NCI-H2029 (cell line): ENCODE measurements at places on chromosomes 7 and 10.

DNA sequence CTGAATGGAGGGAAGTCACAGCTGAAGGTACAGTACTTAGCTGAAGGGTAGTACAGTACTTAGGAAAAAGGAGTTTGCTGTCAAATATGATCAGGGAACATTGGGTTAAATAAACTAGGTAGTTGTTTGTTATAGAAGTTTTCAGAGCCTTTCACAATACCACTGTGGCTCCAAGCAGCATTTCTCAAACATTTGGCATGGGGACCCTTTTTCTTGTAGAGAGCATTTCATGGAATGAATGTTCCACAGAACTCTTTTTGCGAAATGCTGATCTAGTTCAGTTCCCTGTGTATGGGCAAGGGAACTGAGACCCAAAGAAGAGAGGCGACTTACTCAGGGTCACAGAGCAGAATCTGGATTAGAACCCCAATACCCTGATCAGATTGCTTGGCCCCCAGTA, 31.5 kb upstream of the DDX50 start:
- DNase-seq, result no peak

- DNase-seq, result no peak
Measured at GRCh38 chr10:413662-414071, 275.8 kb downstream of the DIP2C start.

GRCh38 chr10:4217653-4218052, 432.6 kb upstream of the KLF6 start:
- DNase-seq, result no peak

- DNase-seq, result no peak
Measured at GRCh38 chr10:113058523-113059370, 108.7 kb downstream of the TCF7L2 start.

DNA sequence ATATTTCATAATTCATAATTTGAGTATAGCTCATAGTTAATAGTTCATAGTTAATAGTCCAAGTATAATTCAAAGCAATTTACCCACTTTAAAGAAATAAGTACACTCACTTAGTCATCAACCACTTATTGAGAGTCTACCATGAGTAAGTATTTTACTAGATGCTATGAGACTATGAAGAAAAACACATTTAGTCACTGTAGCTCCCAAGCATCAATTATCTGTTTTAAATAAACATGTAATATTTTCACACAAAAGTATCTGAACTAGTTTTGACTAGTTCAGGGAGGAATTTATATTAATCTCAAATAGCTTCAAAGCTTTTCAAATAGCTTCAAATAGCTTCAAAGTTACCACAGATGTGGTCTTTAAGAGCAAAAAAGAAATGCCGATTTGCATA, 119.2 kb downstream of the ANK3 start:
- no peak for DNase-seq

DNA sequence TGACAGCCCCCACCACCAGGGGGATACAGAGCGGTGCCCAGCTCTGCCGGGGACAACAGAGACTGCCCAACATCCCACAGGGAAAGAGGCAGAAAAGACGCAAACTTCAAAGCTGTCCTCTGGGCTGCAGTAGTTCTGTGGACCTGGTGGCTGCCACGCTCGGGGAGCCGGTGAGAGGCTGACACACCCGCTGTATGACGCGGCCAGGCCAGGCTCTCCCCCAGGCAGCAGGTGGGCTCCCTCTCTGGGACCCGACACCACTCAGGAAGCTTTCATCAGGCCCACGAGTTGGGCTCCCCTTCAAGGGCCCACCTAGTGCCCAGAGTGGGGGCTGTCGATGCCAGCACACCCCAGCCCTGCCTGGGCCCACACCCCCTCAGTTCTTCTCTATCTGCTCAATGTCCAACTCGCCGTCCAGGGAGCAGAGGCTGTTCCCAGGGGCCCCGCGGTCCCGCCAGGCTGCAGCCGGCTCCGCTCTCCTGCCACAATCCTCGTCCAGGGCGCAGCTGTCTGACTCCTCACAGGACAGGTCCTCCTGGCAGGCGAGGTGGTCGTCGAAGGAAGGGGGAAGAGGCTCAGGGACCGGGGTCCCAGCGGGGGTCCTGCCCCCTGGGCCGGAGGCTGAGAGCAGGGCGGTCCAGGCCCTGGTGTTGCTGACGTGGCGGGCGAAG, 121.2 kb downstream of the FAM53B start:
- no peak for DNase-seq

GRCh38 chr10:110535958-110536891, 31.3 kb upstream of the SMC3 start:
- no peak for DNase-seq

GRCh38 chr10:131574363-131574706, 262.8 kb upstream of the TCERG1L start:
- DNase-seq, result no peak

DNA sequence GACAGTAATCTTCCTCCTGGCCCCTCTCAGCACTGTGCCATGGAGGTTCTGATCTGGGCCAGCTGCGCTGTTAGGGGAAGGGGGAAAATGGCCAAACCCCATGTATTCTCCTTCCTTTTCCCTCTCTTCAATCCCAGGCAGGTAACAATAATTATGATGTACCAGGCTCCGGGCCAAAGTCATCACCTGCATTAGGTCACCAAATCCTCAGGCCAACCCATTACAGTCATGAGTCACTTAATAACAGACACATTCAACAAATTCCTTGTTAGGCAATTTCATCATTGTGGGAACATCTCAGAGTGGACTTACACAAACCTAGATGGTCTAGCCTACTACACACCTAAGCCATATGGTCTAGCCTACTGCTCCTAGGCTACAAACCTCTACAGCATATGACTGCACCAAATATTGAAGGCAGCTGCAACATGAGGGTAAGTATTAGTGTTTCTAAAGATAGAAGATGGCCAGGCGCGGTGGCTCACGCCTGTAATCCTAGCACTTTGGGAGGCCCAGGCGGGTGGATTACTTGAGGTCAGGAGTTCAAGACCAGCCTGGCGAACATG, 2.2 kb upstream of the HSPB1 start:
- DNase-seq, result peak; percentile 76

DNA sequence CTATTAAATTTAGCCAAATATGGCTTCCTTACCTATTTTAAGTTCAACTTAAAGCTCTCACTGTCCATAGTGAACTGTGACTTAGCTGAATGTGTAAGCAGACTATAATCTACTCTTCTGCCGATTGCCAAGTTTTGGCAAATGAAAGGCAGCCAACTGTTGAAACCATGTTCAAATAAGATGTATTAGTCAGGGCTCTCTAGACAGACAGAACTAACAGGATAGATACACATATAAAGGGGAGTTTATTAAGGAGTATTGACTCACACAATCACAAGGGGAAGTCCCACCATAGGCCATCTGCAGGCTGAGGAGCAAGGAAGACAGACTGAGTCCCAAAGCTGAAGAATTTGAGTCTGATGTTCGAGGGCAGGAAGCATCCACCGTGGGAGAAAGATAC, 837.7 kb upstream of the AUTS2 start:
- no peak for DNase-seq

GRCh38 chr7:147999962-148000361, 590.6 kb upstream of the C7orf33 start:
- no peak for DNase-seq

- DNase-seq, result no peak
Measured at GRCh38 chr7:38306171-38306570, 32.7 kb upstream of the TARP start.

DNA sequence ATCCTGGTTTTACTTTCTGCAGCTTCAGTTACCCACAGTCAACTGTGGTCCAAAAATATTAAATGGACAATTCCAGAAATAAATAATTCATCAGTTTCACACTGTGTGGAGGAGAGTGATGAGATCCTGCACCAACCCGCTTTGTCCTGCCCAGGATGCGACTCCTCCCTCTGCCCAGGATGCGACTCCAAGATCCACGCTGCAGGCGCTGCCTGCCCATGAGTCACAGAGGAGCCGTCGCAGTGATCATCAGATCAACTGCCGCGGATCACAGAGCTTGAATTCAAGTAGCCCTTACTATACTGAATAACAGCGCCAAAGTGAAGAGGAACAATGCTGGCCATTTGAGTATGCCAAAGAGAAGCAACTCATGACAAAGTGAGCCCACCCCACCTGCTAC, 61.5 kb downstream of the GRB10 start:
- no peak for DNase-seq

DNA sequence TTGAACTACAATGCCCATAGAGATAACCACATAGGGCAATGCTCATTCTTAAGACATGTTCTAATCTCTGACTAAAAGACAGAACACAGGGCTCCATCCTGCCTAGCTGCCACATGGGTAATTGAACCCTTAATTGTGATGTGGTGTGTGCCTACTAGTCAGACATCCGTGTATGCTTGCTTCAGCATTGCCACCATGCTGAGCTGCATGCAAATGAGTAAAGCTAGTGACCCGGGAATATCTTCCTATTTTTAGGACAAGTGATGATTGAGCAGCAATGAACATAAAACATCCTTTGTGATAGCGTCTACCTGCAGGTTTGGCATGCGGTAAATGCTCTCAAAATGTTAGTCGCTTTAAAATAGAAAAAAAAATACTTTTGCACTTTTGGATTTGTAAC, 115.8 kb downstream of the MAGI2 start:
- no peak for DNase-seq

DNA sequence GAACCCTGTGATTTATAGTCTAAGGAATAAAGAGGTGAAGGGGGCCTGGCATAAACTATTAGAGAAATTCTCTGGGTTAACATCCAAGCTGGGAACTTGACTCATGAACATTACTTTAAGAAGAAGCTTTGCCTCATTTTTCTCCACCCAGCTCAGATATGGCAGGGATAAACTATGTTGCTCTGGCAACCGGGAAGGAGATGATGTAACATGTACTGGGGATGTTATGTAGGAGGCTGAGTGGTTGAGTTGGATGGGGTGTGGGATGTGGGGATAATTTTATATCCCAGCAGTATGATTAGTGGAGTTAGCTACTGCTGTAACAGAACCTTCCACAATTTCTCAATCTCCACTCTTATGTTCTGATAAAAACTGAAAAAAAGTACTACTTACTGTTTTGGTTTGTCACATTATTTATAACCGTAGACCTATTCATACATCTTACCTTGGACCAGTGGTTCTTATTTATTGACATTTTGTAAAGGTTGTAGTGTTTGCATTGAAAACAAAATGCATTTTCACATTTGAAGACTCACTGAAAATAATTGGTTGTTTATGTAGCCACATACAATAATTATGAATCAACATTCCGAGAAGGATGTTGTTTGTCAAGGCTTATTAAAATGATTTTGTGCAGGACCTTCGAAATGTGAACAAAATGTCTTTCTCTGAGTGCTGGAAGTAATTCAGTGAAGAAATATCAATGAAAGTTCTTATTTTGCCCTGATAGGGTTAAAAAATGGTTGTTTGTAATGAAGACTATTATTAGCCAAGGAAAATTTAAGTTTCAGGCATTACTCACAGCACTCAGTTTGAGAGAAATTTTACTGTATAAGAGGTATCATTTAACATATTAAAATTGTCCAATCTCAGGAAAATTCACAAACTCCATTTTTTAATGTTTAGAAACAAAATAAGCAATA, 1.3 kb downstream of the OR2F2 start:
- no peak for DNase-seq

DNA sequence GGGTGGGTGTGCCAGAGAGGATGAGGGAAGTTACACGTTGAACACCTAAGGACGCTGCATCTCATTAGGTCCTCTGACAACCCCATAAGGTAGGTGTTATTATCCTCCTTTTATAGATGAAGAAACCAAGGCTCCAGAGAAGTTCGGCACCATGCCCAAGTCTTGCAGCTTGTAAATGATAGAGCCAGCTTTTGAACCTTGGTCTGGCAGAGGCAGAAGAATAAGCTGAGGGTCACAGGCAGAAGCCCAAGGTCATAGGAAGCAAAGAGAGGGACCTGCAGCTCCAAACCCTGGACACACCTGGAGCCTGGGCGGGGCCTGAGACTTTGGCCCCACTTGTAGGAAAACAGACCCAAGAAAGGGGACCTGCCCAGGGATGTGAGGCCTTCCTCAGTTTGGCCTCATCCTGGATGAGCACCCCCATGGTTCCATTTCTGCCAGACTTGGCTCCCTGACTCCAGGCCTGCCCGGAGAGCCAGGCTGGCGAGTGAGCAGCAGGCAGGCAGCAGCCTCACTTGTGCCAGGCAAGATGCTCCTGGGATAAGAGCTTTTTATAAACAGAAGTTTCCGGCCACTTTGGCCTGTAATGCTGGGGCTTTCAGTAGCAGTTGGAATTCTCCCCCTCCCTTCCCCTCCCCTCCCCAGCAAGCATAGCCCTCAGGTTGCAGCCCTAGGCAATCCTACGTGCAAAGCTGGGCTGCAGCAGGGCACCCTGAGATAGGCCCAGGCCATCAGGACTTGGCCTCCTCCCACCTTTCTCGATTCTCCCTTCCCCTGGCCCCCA, 2.4 kb downstream of the KCNH2 start:
- no peak for DNase-seq

DNA sequence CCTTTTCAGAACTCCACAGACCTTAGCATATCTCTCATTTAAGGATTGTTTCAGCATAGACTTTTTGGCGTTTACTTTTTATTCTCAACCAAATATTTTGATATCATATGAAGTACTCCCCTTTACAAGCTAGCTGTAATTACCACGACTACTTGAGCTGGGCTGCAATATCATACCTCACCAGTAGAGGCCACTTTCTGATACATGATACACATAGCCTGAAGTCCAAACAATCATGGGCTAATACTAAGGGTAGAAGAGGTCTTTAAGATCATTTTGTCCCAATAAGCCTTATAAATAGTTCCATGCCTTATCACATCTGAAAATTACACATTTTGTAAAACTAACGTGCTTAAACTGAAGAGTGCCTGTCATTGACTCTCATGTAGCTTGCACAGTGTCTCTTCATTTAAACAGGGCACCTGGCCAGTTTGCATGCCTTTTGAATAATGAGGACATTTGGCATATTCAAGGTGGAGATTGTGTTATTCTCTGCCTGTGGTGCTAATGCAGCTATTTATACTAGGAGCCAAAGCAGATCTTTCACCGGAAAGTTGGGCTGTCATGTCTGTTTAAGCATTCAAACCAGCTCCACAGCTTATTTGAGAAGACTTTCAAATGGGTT, 403.7 kb upstream of the ZMIZ1 start:
- no peak for DNase-seq

DNA sequence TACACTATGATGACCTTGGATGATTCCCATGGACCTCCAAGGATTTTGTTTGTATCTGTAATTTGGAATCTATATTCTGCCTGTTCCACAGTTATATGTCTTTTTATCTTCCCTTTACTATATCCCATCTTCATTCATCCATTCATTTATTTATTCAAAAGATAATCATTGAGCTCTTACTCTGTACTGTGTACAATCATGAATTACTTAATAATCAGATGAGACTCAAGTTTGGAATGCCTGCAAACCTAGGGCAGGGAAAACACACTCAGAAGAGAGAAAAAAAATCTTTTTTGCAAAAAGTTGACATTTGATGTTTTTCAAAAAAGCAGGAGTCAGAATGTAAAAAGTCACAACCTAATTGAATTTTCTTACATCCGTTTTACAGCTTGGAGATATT, 170.2 kb upstream of the GNAI1 start:
- DNase-seq, result no peak

DNA sequence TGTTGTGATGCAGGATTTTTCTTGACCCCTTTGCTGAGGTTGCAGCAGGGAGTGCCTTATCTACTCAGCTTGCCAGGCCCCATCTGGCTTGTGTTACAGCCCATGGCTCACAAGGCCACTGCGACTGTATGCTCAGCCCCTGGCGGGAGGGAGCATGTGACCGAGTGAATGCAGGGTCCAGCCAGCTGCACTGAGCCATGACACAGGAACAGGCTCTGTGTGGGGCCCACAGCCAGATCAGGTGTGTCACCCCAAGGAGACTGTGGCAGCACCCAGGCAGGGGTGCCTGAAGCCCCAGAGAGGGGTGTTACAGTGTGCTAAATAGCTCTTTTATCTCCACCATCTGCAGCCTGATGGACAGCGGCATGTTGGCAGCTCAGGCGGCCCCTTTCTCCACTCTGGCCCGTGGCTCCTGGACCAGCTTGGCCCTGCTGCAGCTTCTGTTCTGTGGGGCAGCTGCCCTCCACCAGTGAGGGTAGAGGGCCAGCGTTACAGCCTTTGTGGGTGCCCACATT, 2.6 kb upstream of the PCBD1 start:
- no peak for DNase-seq
